ENCODE measurements at places on chromosomes 4 and X.
A peak's percentile ranks its signal among the peaks of the same experiment; 100 is the strongest.

DNA sequence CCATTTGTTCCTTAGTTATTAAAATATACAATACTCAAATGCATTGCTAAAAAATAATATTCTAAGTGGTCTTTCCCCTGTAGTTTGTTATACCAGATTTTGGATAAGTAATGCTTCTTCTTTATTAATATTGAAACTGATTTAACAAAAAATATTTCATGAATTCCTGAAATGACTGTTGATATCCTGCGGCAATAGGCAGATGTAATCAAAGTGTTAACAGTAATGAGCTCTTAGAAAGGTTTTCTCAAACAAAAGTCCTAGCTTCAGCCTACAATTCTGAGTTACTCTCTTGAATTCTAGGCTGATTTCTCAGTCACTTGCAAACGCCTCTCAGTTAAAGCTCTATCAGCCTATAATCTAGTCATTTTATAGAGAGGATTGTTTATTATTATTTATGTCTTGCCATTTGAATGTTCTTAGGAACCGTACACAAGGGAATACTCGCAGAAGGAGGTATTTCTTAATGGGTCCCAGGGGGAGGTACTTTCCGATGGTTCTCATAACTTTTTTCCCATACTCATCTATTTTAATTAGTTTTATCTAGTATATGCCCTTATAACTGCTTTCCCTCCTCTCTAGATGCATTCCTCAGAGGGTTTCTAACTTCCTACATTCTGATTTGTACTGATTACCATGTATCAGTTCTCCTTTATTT, 96.8 kb downstream of the FNIP2 start:
- DNase-seq: no peak

DNA sequence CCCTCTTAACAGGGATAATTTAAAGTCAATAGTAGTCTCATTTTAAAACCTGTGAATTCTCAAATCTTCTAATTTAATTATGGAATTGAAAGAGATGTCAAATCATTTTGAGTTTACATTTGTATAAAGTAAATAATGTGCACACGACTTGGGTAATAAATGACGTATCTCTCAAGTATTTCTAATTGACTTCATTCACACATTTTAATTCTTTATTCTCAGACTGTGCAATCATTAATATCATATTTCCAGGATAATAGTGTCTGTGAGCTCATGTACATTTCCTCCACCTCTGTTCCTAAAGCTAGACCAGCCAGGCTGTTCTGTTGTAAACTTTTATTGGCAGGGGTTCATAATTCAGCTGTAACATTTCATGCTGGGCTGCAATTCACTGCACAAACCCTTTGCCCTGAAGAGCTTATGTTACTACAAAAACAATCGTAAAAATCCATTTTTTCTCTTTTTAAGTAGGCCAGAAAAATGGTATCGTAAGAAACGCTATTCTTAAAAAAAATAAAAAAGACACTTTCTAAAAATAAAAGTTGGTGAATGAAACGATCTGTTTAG, 1103.1 kb upstream of the TENM3 start:
- DNase-seq: no peak

- DNase-seq: no peak
Measured at GRCh38 chr4:95410387-95410977, 138.3 kb downstream of the UNC5C start.

DNA sequence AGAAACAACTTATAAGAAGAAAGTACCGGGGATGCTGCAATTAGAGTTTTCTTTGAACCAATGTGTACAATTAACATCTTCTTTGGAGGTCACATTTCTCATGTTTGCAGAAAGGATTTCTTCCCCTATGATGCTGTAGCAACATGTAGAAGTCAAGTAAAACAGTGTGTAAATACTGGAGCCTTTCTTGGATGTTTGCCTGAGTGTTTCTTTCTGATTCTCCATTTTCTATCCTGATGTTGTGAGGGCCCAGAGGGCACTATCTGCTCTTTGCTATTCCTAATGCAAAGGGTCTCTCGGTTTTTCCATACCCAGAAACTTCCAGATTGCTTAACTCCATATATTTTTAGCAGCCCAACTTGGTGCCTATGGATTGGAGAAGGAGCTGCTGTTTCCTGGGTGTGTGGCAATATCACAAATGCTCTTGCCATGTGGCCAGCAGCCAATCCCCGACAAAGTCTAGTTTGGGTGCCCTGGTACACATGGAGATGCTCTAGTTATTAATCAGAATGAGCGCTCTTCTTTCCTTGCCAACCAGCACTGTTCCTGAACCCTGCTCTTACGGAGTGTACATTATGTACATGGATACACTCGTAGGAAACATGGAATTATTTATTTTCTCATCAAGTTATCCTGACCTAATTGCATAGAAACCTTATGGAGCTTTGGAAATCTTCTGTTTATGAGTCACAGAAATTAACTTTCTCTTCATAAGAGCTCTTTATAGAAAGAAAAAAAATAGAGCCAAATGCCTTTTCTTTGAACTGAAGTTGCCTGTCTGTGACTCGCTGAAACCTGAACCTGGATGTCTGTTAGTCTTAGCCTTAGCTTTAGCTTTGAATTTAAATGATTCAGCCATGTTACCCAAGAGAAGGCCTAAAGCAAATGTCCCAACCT, 67.0 kb upstream of the GPC4 start:
- peak; percentile 32 for DNase-seq

DNA sequence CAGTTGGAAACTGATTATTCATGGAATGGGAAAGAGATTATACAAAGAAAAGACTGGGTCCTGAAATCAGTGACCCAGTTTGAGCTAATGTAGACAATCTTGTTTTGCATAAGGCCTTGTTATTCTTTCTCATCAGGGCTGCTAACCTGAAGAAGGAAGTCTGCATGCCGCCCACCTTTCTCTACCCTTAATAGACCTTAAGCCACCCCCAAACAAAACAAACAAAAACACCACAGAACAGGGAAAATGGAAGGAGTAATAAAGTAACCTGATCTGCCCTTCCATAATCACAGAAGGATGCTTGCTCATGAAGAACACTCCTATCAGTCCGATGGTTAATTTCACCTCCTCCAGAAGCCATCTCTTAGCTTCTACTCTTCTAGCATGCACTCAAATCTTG, 288.1 kb downstream of the FRMPD4 start:
- no peak for DNase-seq
